ENCODE measurements at places on chromosomes 11 and 22.

DNA sequence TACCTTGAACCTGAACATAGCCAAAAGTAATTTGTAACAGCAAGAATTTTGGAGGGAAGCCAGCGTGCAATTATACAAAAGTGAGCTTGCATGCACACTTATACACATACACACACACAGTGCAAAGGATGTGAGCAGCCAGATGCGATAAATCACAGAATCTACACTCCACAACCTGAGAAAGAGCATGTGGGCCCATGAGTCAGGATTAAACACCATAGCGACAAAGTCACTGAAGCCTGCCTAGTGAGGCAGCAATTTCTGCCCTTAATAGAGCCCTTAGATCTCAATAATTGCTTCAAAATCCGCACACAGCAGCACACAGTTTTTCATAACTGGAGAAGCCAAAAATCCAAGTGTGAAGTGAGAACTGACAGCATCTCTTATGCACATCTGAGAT, 42.6 kb upstream of the TEAD1 start:
- no peak for DNase-seq

DNA sequence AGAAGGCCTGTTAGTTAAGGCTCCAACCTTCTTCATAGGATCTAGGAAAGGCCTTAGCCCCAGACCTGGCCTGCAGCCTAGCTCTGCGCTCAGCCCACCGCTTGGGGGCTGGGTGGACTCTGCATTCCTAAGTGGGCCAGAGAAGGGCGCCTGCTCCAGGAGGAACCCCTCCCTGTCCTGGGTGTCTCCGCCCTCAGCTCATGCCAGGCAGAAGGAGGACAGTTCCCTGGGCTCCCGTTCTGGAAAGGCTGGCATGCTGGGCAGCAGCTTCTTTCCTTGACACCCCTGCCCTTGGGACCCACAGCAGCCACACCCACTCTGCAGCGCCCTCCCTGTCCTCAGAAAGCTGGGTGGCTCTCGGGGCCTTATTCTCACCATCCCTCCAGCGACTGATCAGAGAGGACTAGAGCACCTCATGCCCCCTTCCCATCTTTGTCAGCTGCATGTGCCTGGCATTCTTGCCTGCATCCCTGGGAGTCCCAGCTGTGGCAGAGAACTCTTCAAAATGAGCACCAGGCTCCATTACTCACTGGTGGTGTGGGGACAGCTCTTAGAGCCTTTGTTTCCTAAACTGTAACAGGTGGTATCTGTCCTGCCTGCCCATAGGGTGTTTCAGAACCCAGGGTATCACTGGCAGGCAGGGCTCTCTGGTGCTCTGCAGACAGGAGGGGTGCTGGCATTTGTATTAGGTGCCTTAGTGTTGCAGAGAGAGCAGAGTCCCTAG, 20.3 kb upstream of the MYRF start:
- DNase-seq = no peak

DNA sequence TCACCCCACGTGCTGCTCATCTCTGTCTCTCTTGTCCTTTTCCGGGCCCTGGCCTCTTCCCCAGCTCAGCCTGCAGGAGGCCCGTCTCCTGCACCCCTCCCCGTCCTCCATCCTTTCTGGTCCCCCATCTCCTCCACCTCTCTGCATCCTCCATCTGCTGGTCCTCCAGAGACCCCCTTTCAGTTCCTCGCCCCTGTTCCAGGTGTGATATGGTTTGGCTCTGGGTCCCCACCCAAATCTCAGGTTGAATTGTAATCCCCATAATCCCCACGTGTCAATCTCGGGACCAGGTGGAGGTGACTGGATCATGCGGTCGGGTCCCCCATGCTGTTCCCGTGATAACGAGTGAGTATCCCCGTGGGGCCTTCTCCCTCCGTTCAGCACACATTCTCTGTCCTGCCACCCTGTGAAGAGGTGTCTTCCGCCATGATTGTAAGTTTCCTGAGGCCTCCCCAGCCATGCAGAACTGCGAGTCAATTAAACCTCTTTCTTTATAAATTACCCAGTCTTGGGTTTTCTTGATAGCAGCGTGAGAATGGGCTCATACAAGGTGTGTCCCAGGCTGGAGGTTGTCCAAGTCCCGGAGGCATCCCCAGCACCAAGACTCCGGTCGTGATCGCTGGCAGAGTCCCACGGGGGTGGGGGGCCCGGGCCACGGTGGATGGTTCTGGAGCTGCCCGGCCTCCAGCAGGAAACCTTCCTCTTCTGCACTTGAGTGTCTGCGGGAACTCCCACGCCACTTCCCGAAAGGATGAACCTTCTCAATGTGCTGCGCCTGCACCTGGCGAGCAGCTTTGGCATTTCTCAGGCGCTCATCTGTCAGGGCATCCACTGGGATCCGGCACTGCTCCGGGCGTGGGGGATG, 29.0 kb upstream of the TOLLIP start:
- no peak for DNase-seq

- DNase-seq = no peak
Measured at GRCh38 chr11:36081274-36081945, 137.5 kb downstream of the LDLRAD3 start.

GRCh38 chr11:128626913-128627665, 39.7 kb upstream of the ETS1 start:
- no peak for DNase-seq

DNA sequence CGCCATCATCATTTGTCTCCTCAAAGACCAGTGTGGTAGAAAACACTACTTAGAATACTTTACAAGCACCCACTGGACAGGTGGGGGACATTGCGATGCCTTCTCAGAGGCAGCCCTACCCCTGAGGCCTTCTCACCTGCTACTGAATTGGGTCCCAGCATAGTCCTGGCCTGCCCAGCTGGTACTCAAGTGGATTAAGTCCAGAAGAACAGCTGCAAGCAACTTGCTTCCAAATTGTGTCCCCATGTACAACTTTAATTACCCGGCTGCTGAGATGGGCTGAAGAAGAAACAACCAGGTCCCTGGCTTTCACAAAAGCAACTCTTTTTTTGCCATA, 12.3 kb downstream of the ABTB2 start:
- DNase-seq = no peak

- DNase-seq = no peak
Measured at GRCh38 chr11:95915051-95915450, 8.9 kb downstream of the MTMR2 start.

GRCh38 chr11:127362754-127363308, 362.3 kb upstream of the KIRREL3 start:
- no peak for DNase-seq

Measured in stimulated activated naive CD4-positive, alpha-beta T cell (primary cell).